GM12891 (cell line): ENCODE measurements at places on chromosomes 1 and 21.

DNA sequence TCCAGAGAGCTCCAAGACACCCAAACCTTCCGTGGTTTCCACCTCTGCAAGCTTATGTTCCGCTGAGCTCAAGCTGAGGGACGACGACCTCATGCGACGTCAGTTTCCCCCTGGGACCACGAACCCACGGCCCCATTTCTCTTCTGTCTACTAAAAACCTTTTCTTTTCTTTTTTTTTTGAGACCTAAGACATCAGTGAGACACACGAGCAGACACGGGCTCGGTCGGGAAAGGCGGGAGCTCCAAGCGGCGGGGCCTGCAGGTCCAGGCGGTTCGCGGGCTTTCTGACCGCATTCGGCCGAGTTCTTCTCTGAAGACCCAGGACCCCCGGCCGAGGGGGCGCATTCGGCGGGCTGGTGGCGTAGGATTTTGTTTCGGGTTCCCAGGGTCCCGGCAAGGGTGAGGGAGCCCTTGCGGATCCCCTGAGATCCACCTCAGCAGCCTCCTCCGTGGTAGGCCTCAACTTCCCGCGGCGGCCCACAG, 402 bp downstream of the C21orf58 start:
- DNase-seq: no peak

- no peak for DNase-seq
Measured at GRCh38 chr1:25054526-25055323, 124.6 kb upstream of the RUNX3 start.

GRCh38 chr1:54391450-54392209, 14.6 kb downstream of the SSBP3 start:
- DNase-seq: no peak

- no peak for DNase-seq
Measured at GRCh38 chr1:17052641-17053040, 1.2 kb downstream of the SDHB start.

- DNase-seq: no peak
Measured at GRCh38 chr1:236167578-236167977, 25.2 kb downstream of the GPR137B start.

DNA sequence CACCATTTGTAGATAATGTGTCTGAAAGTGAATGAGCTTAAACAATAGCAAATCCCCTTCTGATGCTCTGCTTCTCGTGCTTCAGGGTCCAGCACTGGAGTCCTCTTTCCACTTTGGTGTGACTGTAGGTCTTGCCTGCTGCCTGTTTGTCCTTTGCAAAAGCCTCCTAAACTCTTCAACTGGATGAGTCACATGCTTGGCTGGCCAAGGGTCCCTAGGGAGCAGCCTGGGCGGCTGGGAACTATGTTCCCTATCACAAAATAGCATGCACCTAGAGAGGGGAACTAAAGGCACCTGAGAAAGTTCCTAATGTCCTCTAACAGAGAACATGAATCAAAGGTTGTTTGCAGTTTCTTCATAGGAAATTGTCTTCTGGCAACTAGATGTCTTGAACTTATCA, 607.2 kb upstream of the PLXNA2 start:
- no peak for DNase-seq

DNA sequence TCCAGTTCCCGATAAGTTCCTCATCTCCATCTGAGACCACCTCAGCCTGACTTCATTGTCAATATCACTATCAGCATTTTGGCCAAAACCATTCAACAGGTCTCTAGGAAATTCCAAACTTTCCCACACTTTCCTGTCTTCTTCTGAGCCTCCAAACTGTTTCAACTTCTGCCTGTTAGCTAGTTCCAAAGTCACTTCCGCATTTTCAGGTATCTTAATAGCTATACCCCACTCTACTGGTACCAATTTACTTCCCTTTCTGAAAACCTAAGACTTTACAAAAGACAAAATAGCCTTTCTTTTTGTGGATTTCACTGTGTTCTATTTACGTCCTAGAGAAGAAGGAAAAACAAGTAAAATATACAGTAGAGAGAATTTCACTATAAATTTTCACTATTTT, 147.0 kb upstream of the FMN2 start:
- DNase-seq: no peak

- no peak for DNase-seq
Measured at GRCh38 chr1:113369699-113370098, 20.6 kb upstream of the MAGI3 start.

GRCh38 chr1:104702731-104703130, 953.0 kb downstream of the AMY1C start:
- no peak for DNase-seq

DNA sequence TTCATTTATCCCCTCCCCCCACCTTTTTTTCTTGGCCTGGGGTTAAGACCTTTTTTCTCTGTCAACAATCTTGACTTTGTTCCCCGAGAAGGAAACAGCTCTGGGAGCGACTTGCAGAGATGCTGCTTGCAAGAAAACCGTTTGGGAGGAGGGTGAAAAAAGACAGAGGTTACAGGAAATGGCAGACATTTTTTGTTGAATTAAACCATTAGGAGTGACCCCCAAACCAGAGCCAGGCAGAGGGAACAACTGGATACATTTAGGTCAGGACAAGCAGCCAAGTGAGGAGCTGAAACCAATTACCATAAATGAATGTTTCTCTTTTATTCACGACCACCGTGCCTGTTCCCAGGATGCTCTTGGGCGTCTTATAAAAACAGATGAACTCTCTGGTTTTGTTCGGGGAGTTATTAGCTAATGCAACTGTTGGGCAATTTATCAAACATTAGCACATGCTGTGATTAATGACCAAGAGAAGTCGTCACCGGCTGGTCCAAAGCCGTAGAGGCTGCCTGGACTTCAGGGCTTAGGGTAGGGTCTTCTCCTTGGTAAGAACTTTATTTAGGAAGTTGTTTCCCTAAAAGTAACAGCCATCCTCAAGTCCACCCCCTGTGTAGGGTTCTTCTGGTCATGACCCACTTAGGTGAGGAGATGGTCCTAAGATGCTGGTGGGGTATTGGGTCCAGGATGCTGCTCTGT, 141.0 kb downstream of the FOXD2 start:
- no peak for DNase-seq

DNA sequence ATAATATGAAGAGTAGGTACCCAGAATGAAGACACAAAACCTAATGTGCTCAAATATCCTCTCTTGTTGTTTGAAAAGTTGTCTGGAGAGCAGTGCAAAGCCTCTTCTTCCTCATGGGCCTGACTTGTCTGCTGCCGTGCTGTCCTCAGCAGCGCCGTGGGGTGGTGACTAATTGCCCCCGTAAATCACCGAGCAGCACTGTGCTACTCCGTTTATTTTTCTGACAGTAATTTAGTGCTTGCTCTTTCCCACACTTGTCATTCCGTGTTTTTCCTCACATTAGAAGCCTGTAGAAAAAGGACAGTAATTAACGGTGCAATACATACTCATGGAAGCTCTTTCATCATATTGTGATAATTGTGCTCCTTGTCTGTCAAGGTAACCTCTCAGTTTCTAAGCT, 114.8 kb upstream of the BARHL2 start:
- DNase-seq: no peak

- no peak for DNase-seq
Measured at GRCh38 chr1:168301664-168302320, 21.1 kb downstream of the TBX19 start.

GRCh38 chr1:86596224-86596623, 49.3 kb downstream of the CLCA4 start:
- no peak for DNase-seq

DNA sequence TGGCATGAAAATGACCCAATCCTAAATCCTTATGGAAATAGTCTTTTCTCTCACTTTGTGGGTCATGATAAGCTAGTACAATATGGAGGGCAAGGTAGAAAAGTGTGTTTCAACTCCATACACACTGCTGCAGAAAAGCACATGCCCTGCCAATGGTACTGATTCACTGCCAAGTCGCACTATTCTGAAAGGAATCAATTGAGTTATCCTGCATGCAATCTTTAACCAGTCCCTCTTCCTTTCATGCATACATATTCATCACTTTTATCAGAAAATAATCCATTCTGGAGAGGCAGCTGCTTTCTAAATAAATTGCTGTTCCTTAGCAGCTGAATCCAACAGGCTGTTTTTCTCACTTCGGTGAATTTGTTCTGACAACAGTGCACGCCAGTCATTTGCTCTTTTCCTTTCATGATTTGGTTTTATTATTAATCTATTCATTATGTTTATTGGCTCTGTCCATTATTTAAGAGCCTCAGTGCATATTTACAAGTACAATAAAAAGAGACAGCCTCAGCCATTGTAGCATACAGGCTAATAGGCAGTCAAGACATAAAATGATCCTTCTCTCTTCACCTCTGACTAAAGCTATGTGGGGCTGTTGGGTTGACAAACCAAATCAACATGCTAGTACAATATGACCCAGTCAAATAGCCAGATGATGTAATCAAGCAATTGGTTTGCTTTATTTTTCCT, 108.8 kb downstream of the CHD1L start:
- no peak for DNase-seq

- DNase-seq: no peak
Measured at GRCh38 chr1:53641481-53642214, 97.3 kb downstream of the GLIS1 start.

DNA sequence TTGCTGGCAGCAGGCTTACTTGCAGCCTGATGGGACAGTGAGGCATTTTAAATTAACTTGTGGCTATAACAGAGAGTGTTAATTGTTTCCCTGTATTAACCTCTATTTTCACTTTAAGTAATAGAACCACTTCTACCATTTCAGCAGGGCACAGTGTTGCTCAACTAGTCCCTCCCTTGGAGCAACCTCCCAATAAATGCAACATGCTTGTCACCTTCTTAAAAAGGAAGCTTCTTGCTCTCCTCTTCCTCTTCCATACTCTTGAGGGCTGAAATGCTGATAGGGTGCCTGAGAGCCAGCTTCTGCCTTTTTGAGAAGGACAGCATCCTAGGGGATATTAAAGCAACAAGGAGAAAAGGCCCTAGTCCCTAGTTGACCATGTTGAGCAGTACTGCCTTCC, 52.1 kb downstream of the C4BPA start:
- no peak for DNase-seq

GRCh38 chr1:155127105-155127966, at the start of gene EFNA1:
Gene EFNA1, plus strand, starts transcription at chr1:155127876. Its CDS starts 102 bp downstream, at chr1:155127978.
- no peak for DNase-seq

GRCh38 chr1:3543076-3544039, 68.0 kb downstream of the MEGF6 start:
- no peak for DNase-seq

- DNase-seq: no peak
Measured at GRCh38 chr1:235077571-235078479, 50.8 kb downstream of the TOMM20 start.

DNA sequence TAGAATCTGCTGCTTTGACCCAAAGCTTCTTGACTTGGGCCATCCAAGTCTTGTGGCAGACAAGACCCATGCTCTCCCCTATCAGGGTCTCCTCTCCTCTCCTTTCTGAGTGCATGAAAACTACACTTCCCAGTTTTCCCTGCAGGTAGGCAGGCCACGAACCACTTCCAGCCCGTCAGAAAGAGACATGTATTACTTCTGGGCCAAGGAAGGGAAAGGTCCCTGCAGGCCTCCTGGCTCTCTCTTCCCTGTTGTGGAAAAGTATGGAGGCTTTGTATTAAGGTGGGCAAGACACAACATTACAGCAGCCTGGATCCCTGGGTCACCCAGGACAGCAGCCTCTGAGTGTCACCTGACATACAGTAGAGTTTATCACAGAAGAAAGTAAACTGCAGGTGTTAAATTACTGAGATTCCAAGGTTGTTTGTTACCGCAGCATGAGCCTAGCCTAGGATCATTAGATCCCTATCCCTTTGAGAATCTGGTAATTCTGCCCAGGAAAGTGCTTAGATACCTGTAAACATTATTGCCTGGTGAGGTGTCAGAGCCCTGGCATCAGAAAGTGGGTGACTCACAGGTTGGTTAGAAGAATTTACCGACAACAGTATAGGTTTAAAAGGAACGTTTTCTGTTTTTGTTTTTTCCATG, 717.3 kb downstream of the MATN1 start:
- no peak for DNase-seq

DNA sequence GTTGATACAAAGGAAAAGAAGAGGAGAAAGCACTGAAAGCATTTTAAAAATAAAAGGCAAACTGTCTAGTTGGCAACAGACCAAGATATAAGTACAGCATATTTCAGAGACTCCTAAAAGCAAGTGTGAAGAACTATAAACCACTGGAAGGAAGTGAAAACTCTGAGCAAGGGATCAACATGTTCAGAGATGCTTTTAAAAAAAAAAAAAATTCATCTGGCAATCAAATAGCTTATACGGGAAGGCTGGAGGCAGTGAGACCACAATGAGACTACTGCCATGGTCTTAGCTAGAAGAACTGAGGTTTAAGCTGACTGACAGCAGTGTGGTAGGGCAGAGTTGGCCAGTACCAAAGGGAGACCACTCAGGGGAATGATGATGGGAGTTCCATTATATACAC, 124.3 kb downstream of the VAV3 start:
- DNase-seq: no peak

DNA sequence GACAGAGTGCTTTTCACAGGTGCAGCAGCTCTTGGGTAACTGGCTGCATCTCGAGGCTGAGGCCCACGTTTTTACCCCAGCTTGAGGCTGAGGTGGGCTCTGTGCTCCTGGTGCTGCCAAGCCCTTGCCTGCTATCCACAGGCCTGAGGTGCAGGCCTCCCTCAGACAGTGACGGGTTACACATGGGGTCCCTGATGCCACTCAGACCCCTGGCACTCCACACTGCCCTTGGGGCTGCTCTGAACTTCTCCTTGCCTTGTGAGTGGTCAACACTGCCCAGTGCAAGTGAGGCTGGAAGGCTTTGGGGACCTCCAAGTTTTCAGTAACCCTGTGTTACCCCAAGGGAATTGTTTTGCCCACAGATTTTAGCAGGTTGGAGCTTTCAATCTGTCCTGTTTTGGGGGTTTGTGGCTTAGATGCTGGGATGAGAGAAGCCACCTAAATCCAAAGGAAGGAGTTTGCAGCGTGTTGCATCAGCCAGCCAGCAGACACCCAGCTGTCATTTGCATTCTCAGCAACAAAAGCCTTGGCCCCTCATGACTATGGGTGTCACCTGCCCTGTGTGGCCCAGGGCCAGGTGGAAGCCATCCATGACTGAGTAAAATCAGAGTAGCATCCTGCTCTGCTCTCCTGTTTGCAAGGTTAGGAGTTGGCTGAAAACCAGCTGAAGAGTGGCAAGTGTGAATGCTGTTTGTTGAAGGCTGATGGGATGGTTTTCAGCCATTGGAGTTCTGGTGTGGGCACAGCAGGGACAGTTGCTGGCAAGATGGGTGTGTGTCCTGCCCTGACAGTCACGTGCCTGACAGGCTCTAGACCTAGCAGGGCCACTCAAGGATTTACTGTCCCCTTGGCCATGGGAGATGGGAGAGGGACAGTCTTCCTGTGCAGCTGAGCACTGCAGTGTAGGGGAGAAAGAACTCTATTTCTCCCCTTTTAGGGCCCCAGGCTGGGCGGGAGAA, 3.2 kb downstream of the RNF187 start:
- DNase-seq: no peak

GRCh38 chr21:45154511-45155508, 80.4 kb downstream of the ADARB1 start:
- DNase-seq: no peak

DNA sequence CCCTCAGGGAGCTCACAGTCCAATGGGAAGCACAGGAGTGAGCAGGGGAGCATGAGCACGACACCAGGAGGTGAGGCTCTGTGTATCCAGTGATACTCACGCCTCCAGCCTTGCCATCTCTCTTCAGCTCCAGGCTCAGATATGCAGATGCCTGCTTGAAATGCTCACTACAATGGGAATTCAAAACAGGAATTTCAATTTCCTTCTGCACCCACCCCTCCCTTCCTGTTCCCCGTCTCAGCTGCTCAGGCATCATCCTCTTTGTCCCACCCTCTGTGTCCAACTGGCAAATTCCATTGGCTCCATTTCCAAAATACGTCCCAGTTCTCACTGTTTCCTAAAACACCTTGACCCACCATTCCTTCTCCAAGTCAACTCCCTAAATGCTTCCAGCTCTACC, 58.9 kb downstream of the FBXO2 start:
- no peak for DNase-seq
